NCI-H774 (cell line): ENCODE measurements at places on chromosomes 6 and 20.

DNA sequence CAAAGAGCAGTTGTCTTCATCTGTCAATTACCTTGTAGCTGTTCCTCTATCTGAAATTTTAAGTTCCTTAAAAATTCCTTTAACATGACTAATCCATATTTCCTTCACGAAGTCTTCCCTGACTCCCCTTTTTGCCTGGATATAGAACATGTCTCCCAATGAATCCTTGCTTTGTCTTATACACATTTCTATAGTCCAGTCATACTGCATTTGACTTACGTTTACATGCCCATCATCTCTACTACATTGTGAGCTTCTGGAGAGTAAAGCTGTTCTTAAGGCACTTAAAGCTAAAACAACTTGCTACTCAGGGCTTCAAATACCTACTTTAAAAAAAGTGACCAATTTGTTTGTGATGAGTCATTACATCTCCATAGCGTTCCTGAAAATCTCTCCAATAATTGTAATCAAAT is 4.9 kb downstream of the REV3L start:
- no peak for DNase-seq

DNA sequence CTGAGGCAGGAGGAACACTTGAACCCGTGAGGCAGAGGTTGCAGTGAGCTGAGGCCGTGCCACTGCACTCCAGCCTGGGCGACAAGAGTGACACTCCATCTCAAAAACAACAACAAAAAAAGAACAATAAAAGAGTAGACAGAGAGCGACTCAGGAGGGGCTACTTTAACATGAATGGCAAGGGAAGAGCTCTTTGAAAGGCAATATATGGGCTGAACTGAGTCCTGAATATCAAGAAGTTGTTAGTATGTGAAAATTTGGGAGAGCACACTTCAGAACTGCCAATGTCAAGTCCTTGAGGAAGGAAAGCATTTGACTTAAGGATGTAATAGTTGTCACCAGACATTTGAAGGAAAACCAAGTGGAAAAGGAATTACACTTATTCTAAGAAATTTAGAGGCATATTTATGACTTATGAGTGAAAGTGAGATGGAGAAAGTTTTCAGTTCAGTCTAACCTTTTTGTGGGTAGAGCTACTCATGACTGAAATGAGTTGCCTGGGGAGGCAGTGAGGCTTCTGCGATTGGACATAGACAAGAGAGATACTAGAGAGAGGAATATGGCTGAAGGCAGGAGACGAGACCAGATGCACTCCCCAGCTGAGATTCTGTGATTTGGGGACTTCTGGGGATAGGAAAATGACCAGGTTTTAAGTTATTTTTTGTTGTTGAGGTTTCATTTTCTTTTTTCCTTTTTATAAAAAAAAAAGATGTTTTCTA is 48.6 kb upstream of the SLC16A10 start:
- DNase-seq = no peak

GRCh38 chr20:24777746-24778145 is 171.3 kb upstream of the CST7 start:
- DNase-seq = no peak

GRCh38 chr6:138454981-138455706 is 44.1 kb downstream of the NHSL1 start:
- DNase-seq = no peak

DNA sequence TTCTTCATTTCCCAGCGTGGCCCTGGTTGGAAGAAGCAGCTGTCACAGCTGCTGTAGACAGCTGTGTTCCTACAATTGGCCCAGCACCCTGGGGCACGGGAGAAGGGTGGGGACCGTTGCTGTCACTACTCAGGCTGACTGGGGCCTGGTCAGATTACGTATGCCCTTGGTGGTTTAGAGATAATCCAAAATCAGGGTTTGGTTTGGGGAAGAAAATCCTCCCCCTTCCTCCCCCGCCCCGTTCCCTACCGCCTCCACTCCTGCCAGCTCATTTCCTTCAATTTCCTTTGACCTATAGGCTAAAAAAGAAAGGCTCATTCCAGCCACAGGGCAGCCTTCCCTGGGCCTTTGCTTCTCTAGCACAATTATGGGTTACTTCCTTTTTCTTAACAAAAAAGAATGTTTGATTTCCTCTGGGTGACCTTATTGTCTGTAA is 292.7 kb downstream of the ESR1 start:
- DNase-seq = no peak
